ENCODE measurements at places on chromosomes 2 and 18. TPM values are rescaled to one million over a fixed set of nuclear protein-coding genes. Genes with fewer than 3 reads are reported as not detected.

The RGPD3 gene
- 0.09 TPM for total RNA-seq

The DSG1 gene
- total RNA-seq, result 0.09 TPM

The MAPRE3 gene
- total RNA-seq, result 16.0 TPM

The CTIF gene
- total RNA-seq, result 67.9 TPM

GRCh38 chr18:73756256-73757091, 391.2 kb downstream of the FBXO15 start:
- no peaks in the 10 kb centered on the region for H3K36me3 ChIP-seq
- no peaks in the 10 kb centered on the region for H3K4me1 ChIP-seq
- H3K4me3 ChIP-seq, result no peak overlapping the region
- peaks cover 3% of the 10 kb centered on the region for H3K27me3 ChIP-seq

- DNase-seq, result no peak
- H3K4me3 ChIP-seq, result no peak overlapping the region
- no peaks in the 10 kb centered on the region for H3K27me3 ChIP-seq
- H3K4me1 ChIP-seq, result peaks cover 62% of the 10 kb centered on the region
These were observed 37.9 kb downstream of the EHD3 start for GRCh38 chr2:31271851-31272267.
